Left ventricle myocardium inferior (tissue), 1 donor: ENCODE measurements at places on chromosomes 11 and 22. TPM values are rescaled to one million over a fixed set of nuclear protein-coding genes. Genes with fewer than 3 reads are reported as not detected.

Gene OR56A1
- total RNA-seq = not detected

Gene GRAP2
- 1.6 TPM for total RNA-seq

Gene CCDC88B
- 7.5 TPM for total RNA-seq

Gene SMTNL1
- total RNA-seq = not detected

Gene KIF18A
- 0.25 TPM for total RNA-seq

Gene APOA4
- not detected for total RNA-seq

Gene SPON1
- 9.4 TPM for total RNA-seq

Gene OR5T2
- total RNA-seq = not detected

Gene SCGB1A1
- not detected for total RNA-seq

- no peak for DNase-seq
These were observed 77.4 kb downstream of the SOX6 start for GRCh38 chr11:16278979-16279378.

DNA sequence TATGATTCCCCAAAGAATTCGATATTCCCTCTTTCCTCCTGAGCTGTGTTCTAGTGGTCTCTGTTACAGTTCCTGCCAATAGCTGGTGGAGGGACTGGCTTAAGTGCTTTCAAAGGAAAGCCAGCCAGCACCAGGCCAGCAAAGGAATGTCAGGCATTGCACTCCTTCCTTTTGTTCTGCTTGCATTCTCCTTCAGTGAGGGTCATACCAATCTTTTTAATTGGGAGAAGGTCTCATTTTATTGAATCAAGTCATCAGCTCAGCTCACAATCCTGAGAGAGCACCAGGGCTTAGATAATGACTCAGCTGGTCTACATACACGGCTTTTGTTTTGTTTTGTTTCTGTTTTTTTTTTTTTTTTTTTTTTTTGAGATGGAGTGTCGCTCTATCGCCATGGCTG is 222.9 kb downstream of the NAV2 start:
- no peak for DNase-seq

GRCh38 chr11:122853971-122854446 is 15.7 kb downstream of the CRTAM start:
- DNase-seq = no peak

DNA sequence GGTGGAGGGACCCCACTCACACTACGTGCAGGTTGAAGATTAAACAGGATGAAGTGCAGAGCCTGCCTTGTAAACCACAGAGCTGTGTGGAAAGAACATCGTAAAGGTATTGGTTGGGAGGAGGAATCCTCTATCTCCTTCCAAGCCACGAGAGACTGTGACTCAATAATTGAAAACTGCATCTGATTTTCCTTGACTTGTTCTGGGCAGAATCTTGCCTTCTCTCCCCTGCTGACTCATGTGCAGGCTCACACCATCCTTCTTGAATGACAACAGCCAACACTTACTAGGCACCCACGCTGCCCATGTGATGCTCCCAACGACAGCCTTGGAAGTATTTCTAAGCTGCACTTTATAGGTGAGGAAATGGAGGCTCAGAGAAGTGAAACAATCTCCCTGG is 563.0 kb downstream of the MIAT start:
- no peak for DNase-seq

- DNase-seq = no peak
These were observed 47.1 kb upstream of the OPCML start for GRCh38 chr11:133579165-133580031.

DNA sequence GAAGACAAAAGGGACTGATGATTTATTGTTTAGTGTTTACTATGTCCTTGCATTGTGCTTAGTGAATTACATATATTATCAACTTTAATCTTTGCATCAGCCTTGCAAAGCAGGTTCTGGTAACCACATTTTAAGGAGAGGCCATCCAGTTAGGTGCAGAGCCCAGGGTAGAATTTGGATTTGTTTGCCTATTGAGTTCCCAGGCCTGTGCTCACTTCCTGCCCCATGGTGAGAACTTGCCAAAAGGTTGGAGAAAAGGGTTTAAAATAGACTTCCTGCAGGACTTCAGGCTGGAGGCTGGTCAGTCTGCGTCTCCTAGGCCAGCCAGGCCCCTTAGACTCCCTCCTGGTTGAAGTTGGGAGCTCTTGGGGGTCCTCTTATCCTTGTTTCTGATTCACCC is 72.1 kb downstream of the ATXN10 start:
- DNase-seq = no peak

GRCh38 chr11:8283465-8284230 is 20.0 kb upstream of the LMO1 start:
- no peak for DNase-seq

DNA sequence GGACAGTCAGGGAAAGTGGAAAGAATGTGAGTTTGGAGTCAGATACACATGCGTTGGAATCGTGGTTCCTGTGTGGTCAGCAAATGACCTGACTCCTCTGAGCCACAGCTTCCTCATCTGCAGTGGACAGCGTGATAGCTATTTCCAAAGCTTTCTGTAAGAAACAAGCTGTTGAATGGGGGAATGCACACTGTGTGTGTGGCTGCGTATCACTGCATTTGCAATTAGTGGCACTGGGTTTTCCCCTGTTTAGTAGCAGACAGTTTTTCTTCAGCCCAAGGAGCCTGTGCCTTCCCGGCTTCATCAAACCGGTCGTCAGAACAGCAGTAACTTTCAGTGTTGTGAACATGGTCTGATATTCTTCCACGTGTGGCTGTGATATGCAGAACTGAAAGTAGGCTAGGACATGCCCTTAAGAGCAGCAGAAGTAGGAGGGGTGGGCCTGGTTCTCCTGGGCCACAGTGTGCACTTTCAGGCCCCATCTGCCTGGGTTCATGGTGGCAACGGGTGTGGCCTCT is 121.5 kb downstream of the RRAS2 start:
- no peak for DNase-seq

DNA sequence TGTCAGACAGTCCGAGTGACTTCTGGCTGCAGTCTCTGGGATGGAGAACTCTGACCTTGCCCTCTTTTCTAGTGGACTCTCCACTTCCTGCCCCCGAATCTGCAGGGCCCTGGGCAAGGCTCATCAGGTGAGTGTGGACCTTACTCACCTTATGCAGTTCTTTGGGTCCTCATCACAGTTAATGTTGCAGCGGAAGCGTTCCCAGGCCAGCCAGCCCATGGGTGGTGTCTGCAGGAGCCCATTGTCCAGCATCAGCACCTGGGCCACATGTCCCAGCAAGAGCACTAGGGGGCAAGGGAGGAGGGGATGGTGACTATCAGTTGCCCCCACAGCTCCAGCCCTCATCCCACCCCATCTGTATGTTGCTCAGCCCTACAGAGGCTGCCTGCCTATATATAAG is 2.3 kb downstream of the NAGA start:
- DNase-seq = no peak

GRCh38 chr11:74397501-74398243 is 561 bp downstream of the PGM2L1 start:
- DNase-seq = no peak
